ENCODE measurements at places on chromosomes 6 and 20.

DNA sequence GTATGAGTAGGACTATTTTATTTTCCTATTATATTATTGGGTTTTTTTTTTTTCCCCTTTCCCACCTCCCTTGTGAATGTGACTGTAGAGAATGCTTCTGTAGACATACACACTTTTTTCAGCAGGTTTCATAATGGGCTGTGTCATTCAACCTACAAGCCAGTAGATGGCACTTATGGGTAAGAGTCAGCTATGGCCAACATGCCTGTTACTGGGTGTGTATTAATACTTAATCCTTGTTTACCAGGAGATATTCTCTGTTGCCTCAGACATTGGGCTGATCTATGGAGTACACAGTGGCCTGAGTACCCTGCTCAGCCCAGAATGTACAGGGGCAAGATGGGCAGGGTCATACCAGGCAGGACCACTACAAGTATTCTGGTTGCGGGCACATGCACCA lies 382.5 kb downstream of the EPHA7 start:
- no peak for DNase-seq

- no peak for DNase-seq
Observed at GRCh38 chr6:158521759-158522158, 38.1 kb upstream of the TMEM181 start.

DNA sequence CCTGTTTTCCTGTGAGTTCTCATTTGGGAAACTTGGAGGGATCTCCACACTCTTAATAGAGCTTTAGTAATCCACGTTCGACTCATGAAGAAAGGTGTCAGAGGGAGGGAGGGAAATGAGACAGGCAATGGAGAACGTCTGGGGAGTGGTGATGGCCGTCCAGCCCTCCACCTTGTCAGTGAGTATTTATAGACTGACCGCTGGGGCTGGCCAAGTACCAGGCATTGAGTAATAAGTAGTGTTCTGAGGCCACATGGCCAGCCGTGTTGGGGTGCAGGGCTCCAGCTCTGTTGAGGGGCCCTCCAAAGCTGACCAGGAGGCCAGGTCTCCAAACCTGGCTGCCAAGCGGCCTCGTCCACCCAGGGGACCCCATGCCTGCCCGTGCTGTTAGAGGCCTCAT lies 11.3 kb upstream of the DSN1 start:
- DNase-seq = no peak

GRCh38 chr6:13649393-13649792 lies 34.3 kb downstream of the NOL7 start:
- DNase-seq = no peak

DNA sequence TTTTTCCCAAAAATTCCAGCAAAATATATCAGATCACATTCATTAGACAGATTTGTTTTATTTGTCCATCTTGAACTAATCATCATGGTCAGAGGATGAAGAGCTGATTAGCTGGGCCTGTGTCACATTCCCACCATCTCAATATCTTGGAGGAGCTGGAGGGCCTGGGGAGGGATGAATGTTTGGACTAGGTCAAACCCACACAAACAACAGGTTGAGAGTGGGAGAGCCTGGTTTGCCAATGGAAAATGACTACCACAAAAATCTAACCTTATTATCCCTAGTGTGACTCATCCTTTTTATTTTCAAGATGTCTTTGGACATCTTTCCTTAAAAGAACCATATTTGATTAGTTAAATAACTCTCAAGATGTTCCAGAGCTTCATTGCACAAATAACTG lies 242.4 kb downstream of the OGFRL1 start:
- DNase-seq = no peak

- no peak for DNase-seq
Observed at GRCh38 chr6:137657351-137657911, 163.2 kb upstream of the OLIG3 start.

- DNase-seq = no peak
Observed at GRCh38 chr6:41604006-41604405, 34.3 kb upstream of the MDFI start.

DNA sequence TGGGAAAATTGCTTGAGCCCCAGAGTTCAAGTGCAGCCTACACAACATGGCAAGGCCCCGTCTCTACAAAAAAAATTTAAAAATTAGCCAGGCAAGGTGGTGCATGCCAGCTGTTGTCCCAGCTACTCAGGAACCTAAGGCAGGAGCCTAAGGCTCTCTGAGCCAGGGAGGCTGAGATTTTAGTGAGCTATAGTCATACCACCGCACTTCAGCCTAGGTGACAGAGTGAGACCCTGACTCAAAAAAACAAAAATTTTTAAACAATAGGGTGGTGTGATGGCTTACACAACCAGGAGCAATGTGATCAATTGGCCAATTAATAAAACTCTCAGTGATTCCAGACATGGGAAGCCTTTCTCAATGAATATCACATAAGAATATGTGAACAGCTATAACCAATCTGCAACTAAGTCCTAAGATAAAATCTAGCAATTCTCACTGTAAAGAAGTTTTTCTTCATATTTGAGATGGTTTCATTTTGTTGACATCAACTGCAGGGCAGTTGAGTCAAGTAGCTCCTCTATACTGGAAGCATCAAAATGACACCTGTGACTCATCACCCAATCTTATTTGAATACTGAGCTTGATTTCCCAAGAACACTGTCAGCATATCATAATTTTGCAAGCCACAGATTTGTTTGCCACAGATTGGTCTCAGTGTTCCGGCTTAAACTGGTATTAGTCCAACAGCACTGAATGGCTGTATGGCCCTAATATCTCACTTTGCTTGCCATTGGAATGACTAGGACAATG lies 169.0 kb upstream of the GJE1 start:
- DNase-seq = no peak

DNA sequence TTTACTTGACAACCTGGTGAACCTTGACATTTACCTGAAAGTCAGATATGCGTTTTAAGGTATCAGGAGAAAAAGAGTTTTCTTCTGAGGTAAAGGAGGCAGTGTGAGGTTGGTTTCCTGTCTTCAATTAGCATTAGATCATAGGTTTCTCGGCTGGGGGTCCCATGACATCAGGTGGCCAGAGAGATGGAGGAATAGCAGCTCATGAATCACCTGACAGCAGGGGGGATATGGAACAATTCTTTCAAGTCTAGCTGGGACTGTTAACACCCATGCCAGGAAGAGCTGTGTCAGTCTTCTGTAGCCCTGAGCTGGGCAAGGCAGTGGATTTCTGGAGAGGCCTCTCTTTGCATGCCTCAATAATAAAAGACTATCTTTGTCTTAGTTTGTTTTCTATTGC lies 108.0 kb upstream of the TMEM170B start:
- DNase-seq = no peak

DNA sequence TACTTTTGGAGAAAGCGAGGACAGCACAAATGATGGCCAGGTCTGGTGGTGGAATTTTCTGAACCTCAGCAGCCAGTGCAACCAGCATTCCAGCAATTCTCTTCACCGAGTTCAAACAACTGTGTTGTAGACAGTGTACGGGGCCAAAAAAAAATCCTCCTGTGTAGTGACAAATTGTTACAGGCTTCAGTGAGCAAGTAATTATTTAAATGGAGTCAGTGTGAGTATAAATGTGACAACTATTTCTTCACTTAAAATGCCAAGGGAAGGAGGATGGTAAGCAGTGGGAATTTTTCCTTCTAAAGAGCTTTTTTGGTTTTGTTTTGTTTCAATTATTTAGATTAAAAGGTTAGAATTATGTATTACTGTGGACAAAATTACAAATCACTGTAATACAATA lies 154.1 kb downstream of the TMEM242 start:
- DNase-seq = no peak

GRCh38 chr6:136716917-136717715 lies 75.2 kb downstream of the MAP3K5 start:
- peak; percentile 26 for DNase-seq

DNA sequence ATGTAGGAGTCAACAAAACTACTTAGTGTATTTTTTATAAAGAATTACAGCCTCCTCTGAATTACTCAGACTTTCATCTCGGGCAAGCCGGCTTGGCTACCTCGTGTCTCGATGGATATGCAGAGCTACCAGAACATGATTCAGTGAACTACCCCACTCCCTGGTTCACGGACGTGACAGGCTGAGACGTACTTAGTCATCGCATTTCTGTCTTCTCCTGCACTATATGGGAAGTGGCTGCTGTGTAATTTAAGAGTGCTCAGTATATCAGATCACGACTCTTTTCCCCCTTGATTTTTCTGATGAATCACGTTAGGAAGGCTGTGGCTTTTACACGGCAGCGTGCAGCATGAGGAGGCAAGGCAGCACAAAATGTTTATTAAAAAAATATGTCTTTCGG lies 302.7 kb upstream of the ZFP64 start:
- no peak for DNase-seq

DNA sequence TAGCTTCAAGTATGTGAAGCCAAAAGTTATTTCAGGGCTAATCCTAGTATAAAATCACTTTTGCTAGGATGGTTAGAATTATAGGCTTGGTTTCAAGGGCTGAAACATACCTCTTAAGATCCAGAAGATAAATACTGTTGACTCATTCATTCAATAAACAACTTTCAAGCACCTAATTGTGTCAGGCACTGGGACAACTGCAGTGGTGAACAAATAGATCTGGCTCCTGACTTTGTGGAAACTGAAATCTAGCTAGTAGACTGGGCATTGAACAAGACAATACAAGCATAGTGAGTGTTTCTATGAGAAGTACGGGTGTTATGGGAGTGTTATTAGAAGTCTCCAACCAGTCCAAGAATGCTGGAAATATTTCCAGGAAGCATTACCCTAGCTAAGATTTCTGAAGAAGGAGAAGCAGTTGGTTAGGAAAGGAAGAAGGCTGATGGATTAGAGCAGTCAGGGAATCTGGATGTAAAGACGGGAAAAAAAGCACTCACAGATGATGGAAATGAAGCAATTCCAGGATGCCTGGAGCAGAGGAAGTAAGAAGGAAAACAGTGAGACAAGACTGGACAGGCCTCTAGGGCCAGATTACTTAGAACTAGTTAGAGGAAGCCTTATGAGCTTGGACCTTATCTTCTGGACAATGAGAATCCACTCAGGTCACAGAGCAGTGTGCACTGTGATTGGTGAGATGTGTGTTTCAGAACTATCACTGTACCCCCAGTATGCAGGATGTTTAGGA lies 132.6 kb upstream of the RAB32 start:
- DNase-seq = no peak

- DNase-seq = no peak
Observed at GRCh38 chr20:17972121-17972520, 3.3 kb downstream of the MGME1 start.

DNA sequence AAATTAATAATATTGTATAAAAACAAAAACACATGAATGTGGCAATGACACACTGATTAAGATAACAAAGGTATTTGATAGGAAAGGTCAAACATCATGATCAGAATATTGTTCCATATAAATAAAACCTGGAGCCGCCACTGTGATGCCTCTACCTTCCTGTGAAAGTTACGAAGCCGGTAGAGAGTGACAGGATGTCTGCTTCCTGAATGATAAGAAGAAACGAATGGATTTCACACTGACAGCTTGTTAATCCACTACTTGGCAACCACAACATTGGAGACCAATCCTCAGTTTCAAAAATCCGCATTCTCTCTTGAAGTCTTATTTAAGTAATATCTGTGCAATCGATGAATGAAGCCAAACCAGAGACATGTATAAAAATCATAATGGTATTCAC lies 315.1 kb downstream of the HDGFL1 start:
- DNase-seq = no peak

- DNase-seq = no peak
Observed at GRCh38 chr20:60209048-60209447, 250.8 kb downstream of the CDH26 start.

DNA sequence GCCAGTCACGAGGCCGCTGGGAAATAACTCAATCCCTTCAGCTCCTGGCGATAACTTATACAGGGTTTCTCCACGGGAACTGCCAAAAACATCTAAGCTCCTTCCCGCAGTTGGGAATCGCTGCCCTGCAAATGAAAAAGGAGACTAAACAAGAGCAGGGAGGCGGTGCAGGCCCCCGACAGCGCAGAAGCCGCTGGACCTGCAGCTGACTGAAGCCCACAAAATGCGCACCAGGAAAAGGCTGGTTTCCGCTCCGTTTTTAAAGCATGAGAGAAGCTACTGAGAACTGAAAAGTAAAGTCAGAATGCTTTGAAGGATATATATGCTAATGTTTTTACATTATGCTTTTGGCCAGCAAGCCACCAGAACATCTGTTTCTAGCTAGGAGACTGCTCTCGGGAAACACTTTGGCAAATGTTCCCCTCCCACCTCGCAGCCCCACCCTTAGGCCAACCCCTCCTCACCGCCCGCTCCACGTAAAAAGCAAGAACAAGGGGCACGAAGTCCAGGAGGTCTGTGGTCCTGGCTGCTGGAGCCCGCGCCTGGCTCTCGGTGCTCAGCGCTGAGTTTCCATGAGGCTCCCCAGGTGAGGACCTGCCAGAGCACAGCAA lies 90.5 kb downstream of the SOD2 start:
- DNase-seq = no peak

- DNase-seq = no peak
Observed at GRCh38 chr20:44080064-44080463, 106.9 kb downstream of the JPH2 start.

GRCh38 chr6:73857341-73857890 lies 161.4 kb downstream of the CD109 start:
- DNase-seq = no peak

DNA sequence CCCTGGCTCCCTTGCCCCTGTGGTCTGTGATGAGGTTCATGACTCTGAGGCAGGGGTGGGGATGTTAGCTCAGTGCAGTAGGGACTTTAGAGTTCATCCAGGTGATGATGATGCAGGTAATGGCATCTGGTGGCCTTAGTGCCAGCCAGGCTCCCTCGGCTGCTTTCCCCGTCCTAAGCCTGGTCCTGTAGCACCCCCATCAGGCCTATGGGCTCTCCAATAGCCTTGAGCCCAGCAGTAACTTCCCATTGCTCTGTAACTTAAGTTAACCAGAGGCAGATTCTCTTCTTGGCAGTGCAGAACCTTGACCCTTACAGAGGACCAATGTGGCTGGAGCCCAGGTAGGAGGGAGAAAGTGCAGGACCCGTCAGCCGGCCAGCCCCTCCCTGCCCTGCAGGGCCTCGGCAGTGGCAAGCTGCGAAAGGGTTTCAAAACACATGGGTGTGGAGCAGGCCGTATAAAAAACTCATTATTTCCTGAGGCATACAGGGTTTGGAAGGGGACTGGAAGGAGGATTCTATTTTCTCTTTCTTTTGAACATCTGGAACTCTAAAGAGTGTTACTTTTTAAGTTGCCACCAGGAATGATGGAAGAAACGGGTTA lies 406.9 kb downstream of the CDH26 start:
- no peak for DNase-seq

DNA sequence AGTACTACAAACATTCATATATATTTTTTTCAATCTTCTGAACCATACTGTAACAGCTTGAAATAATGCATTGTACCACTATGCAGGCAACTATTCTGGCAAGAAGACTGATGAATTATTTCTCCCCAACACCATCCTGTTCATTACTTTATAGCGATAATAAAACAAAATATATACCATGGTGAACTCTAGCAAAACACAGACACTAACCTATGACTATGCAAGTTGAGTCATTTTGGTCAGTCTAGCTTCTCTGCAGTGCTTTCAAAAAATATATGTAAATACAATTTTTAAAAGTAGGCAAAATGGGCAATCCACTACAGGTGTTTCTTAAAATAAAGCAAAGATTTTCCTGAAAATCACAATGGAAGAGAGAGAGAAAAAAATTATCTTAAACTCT lies 20.3 kb downstream of the PHIP start:
- no peak for DNase-seq

Data from GM13976 (cell line).